ENCODE measurements at places on chromosomes 6 and 20. TPM values are rescaled to one million over a fixed set of nuclear protein-coding genes. Genes with fewer than 3 reads are reported as not detected.

The GATA5 gene
- 0.11 TPM for total RNA-seq

The SIGLEC1 gene
- total RNA-seq, result not detected

DNA sequence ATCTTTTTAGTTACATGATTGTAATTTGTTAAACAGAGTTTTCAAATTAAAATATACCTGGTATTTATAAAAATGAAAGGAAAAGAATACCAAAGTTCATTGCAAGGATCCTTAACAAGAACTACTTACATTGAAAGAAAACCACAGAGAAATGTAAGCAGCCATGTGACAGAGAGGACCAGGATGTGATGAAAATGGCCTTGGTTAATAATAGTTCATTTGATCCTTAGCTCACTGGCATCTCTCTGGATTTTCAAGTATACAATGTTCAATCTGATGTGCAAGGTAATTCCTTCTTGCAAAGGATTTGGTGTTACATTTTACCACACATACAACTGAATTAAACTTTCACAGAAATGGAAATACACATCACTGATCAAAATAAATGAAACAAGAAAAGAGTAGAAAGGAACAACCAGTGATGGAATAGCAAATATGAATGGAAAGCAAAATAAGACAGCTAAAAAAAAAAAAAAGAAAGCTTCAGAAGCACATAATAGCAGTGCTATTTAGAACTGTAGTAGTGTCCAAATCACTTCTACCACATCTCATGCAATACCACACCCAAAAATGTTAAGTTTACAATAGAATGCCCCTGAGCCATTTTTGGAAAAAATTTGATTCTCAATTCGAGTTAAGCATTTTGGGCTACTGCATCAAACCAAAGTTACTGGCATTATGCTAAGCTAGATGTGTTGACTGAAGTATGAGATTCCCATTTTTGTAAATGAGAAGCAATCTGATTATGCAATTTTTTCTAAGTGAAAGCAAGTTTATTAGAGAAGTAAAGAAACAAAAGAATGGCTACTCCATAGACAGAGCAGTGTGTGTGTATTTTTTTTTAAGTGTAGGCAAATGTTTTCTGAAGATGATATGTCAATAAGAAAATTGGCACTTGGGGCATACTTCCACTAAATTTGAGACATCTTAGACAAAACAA is 22.6 kb upstream of the HLA-A start:
- DNase-seq, result no peak
- H3K36me3 ChIP-seq, result no peaks in the 10 kb centered on the region
- H3K27ac ChIP-seq, result no peak overlapping the region
- H3K27me3 ChIP-seq, result no peaks in the 10 kb centered on the region

DNA sequence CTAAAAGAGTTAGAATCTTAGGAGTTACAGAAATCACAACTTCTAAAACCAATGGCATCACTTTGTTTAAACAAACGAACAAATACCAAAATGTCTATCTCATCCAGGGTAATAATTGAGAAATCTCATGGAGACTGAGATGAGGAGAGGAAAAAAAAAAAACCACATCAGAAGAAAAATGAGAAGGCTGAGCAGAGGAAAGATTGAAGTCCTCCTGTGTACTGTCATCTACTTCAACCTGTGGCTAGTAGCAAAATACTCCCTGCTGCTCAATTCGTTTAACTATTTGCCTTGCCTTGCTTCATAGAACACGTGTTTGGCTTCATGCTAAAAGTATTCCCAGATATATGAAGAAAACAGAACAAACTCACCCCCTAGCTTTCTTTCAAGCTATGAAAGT is 143.7 kb downstream of the PDE10A start:
- no peaks in the 10 kb centered on the region for H3K4me1 ChIP-seq
- no peak overlapping the region for H3K4me3 ChIP-seq
- no peak overlapping the region for H3K27ac ChIP-seq
- no peak for DNase-seq

- DNase-seq, result peak; percentile 73
- no peaks in the 10 kb centered on the region for H3K36me3 ChIP-seq
- no peak within 1 kb of the TSS for H3K27ac ChIP-seq
- H3K4me1 ChIP-seq, result no peaks in the 10 kb centered on the region
Measured at GRCh38 chr20:38260378-38261053, at the start of gene KIAA1755. Gene KIAA1755 (minus strand): TSS chr20:38260735. CDS start chr20:38260500, 235 bp downstream.

- peak overlapping the region; percentile 44 for H3K4me3 ChIP-seq
- no peaks in the 10 kb centered on the region for H3K36me3 ChIP-seq
- H3K4me1 ChIP-seq, result peaks cover 16% of the 10 kb centered on the region
- no peak overlapping the region for H3K27ac ChIP-seq
- peaks cover 3% of the 10 kb centered on the region for H3K27me3 ChIP-seq
Measured at GRCh38 chr20:33686984-33687366, 790 bp upstream of the E2F1 start.

GRCh38 chr6:113630738-113631535 is 226.2 kb upstream of the MARCKS start:
- H3K36me3 ChIP-seq, result no peaks in the 10 kb centered on the region
- H3K27me3 ChIP-seq, result no peaks in the 10 kb centered on the region
- DNase-seq, result no peak
- no peak overlapping the region for H3K27ac ChIP-seq
